ENCODE measurements at places on chromosomes 5 and 9. TPM values are rescaled to one million over a fixed set of nuclear protein-coding genes. Genes with fewer than 3 reads are reported as not detected.

Gene SLC12A7
- total RNA-seq = 34.6 TPM

Gene KIF12
- not detected for total RNA-seq

Gene TGFBI
- 173 TPM for total RNA-seq

Gene SLC25A48
- total RNA-seq = 0.78 TPM

Gene SH3TC2
- total RNA-seq = 1.1 TPM

Gene MARCOL
- total RNA-seq = not detected

Gene PAEP
- total RNA-seq = not detected

Gene PHF24
- 0.35 TPM for total RNA-seq

Gene SLCO6A1
- not detected for total RNA-seq

Gene BAAT
- 0.92 TPM for total RNA-seq

Gene PCA3
- not detected for total RNA-seq

Gene GRIN1
- total RNA-seq = not detected

GRCh38 chr5:93126634-93127033, 454.4 kb downstream of the NR2F1-AS1 start:
- no peak for DNase-seq

DNA sequence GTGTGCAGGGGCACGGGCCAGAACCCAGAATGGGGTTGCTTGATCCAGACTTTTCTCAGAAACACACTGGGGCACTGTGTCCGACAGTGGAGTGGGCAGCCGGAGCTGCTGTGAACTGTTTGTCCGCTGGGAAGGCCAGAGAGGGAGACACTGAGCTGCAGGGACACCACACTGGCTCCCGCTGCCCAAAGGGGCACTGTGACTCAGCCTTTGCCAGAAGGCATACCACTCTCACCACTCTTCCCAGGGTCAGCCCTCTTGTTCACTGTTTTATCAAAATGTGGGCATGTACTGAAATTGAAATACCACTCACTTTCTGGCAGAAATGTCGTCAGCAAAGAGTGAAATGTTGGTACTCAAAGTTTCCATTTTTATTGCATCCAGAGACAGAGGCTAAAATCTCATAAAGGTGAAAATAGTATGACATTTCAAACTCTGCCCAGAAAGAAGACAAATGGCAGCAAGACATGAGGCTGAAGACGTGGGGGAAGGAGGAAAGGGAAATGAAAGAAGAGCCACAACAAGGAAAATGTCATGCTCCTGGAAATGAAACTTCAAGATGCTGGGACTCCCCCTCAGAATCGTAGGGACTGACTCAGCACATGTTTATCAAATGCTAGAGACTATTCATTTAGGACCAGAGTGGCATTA, 4.5 kb upstream of the IL7R start:
- no peak for DNase-seq

GRCh38 chr5:96911139-96911538, 24.7 kb upstream of the LNPEP start:
- DNase-seq = no peak

DNA sequence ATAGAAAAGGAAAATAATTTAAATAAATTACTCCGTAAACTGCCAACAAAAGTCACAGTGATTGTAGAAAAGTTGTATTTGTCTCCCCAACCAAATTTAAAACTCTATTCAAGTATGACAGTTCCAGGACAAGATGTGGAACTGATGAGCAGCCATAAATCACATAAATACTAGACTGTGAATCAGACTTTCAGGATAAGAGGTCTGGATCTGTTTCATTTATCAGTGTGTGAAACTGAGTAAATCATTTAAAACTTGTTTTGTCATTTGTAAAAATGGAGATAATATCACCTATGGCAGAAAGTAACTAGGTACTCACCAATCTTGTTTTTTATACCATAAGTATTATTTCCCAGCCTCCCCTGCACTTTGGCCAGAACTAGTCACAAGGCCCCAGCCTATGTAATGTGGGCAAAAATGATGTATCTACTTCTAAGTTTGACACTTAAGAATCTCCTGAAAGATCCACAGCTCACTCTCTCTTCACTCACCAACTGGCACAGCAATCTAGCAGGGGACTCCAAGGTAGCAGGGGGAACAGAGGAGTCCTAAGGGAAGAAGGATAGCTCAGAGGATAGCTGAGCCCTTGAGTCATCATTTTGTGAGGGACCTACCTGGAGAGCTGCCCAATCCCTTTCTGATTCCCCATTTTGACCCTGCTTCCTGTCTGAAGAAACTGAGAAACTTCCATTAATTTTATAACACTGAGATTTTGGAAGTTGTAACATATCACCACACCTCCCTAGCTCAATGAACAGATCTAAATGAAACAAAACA, 31.6 kb downstream of the TMEM161B start:
- no peak for DNase-seq

DNA sequence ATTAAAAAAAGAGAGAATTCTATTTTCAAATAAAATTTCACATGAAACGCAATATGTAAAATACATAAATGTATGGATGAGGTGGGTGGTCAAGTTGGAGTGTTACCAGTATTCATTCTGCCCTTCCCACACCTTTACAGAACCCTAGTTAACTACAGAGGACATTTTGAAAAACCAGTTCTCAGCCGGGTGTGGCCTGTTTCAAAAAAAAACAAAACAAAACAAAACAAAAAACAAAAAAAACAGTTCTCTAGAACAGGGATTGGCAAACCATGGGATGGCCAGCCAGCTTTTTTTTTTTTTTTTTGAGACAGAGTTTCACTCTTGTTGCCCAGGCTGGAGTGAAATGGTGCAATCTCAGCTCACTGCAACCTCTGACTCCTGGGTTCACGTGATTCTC, 28.4 kb upstream of the HK3 start:
- DNase-seq = no peak

GRCh38 chr5:27830546-27830945, 792.2 kb upstream of the CDH9 start:
- no peak for DNase-seq

DNA sequence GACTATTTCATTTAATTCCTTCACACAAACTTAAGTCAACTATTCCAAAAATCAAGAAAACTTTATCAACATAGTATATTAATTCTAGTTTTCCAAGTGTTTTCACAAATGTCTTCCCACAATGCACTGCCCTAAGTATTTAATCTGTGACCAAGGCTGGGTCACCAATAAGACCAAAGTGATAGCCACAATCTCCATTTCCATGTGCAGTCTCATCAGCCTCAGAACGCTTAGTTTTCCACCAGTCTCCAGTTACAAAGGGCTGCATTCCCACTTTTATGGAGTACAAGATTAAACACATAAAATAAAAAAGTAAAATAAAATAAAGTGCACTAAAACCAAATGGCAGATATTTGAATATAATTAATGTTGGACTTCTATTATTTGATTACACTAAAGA, 371.6 kb upstream of the CCNH start:
- no peak for DNase-seq

- DNase-seq = no peak
Measured at GRCh38 chr5:25255128-25255527, 610.4 kb upstream of the CDH10 start.

DNA sequence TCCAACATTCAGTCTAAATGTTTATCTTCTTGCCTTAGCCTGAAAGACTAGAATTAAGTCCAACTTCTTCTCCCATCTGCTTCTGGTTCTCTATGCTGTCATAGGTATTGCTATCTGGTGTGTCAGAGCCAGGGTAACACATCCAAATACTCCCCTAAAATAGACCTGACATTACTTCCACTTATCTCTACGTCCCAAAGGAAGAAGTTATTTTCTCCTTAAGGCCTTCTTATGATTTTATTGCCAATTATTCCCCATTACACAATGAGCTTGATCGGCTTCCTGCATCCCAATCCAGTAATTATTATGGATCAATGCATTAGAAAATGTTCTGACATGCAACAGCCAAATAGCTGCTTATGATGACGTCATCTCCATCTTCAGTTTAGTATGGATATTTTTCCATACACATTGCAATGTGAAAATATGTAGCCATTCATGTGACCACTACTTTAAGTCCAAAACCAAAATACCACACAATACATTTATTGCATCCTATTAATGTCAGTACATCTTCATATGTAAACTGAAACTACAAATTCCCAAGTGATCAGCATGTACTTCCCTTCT, 555.5 kb downstream of the MAT2B start:
- no peak for DNase-seq

GRCh38 chr5:37174928-37175327, 74.2 kb downstream of the CPLANE1 start:
- DNase-seq = no peak

- no peak for DNase-seq
Measured at GRCh38 chr9:104911032-104911607, 16.8 kb downstream of the ABCA1 start.

- no peak for DNase-seq
Measured at GRCh38 chr9:89218040-89218928, 39.7 kb upstream of the SHC3 start.

Data from thoracic aorta (tissue), 2 donors.